ENCODE measurements at places on chromosomes 13 and 19.

GRCh38 chr19:1199531-1199930 lies 6.0 kb upstream of the STK11 start:
- DNase-seq: no peak

DNA sequence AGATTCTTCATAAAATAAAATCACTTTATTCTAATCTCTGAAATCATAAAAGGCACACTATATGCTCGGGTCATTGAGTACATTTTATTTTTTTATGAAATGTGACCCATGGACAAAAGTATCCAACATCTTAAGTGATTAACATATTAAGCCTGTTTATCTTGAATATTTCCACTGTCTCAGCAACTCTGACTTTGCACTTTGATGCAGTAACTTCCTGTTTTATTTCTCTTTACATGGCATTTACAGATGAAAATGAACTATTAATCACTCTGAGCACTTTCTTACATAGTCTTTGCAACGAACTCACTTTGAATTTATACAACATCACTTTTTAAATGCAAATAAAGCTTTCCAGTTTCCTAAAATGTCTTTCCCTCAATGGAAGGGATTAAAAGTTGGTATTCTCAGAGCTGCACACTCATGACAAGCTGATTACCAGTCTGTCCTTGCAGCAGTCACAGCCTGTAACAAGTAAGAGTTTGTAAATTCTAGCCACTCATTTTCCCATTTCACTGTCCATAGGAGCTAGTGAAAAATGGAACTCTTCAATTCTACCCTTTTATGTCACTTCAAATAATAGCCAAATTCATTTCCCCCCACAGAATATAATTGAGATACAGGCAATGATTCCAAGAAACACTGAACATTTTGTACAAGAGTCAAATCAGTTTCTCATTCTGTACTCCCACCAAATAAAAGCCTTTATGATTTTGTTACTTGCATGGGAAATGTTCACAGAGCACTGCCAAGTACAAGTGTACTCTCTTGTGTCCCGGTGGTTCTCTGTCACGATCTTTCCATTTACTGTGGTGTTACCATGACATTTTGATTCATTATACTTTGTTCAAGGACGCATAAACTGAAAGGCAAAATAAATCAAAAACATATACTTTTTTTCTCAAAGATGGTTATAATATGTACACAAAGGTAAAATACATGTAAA lies 1968.9 kb downstream of the PCDH9 start:
- DNase-seq: no peak

DNA sequence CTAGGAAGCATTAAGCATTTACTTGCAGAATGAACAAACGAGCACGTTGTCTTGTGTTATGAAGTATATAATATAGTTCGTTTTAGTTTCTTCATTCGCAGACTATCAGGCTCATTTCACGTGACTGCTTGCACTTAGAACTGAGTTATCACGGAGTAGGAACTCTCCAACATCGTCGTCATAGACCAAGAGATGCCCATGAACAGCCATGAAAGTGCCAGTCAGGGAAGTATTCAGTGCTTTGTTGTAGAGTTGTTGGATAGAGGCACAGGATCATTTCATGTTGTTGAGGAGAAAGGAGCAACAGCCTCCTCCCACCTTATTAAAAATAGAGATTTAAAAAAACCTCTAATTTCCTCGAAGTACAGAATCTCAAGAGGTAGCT lies 977 bp upstream of the IL17D start:
- DNase-seq: no peak

DNA sequence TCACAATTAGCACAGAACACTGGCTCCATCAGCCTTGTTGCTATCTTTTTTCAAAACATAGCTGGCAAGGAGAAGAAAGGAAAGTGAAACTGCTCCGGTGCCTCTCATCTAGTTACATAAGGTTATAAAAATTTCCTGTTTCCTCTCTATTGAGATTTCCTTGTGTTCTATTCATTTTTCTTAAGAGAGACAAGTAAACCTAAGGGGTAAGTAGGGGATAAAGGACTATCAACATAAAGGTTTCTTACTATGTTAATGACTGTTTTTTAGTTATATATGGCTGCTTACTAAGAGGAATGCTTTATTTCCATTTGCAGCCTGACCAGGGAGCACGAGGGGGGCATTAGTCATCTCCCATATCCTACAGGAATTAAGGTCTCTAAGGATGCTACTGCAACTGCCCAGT lies 73.2 kb upstream of the MLNR start:
- no peak for DNase-seq

DNA sequence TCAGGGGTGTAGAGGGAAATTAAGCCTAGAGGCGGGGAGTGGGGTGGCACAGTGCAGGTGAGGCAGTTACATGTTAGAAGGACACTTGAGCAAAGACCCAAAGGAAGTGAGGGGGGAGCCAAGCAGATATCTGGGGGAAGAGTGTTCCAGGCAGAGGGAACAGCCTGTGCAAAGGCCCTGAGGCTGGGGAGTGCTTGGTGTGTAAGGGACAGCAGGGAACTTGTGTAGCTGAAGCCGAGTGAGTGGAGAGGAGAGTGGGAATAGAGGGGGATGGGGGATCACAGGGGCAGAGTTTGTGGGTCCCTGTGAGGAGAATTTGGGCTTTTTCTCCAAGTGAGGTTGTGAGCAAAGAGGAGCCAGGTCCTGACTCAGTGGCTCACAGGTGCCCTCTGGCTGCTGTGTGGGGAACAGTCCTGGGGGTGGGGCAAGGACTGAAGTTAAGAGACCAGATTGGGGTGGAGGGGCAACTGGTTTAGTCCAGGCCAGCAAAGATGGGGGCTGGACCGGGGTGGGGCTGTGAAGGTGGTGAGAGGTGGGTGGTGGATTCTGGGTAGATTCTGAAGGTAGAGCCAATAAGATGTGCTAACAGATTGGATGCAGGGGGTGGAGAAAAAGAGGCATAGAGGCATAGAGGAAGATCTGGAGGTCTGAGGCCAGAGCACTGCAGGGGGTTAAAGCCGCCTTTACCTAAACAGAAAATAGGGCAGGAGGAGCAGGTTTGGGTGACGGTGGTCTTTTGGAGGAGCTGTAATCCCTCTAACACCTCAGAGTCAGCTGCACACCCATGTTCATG lies 75.3 kb downstream of the CACNA1A start:
- DNase-seq: peak; percentile 24

GRCh38 chr19:45999653-46000121 lies 4.4 kb downstream of the CCDC61 start:
- no peak for DNase-seq

DNA sequence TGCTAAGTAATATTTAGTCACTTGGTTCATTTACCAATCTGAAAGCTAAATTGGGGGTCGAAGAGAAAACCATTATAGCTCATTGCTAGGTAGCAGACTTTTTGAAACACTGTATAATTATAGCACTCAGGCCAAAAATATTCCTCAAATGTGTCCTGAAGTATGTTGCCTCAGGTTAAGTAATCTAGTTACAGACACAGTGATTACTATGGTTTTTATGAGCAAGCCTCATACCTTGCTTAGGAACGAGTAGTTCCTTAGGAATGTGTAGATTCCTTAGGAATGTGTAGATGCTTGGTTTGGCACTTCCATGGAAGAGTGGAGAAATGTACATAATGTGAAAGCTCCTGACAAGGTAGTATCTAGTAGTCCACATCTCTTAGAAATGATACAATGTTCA lies 387.5 kb downstream of the LMO7 start:
- no peak for DNase-seq

DNA sequence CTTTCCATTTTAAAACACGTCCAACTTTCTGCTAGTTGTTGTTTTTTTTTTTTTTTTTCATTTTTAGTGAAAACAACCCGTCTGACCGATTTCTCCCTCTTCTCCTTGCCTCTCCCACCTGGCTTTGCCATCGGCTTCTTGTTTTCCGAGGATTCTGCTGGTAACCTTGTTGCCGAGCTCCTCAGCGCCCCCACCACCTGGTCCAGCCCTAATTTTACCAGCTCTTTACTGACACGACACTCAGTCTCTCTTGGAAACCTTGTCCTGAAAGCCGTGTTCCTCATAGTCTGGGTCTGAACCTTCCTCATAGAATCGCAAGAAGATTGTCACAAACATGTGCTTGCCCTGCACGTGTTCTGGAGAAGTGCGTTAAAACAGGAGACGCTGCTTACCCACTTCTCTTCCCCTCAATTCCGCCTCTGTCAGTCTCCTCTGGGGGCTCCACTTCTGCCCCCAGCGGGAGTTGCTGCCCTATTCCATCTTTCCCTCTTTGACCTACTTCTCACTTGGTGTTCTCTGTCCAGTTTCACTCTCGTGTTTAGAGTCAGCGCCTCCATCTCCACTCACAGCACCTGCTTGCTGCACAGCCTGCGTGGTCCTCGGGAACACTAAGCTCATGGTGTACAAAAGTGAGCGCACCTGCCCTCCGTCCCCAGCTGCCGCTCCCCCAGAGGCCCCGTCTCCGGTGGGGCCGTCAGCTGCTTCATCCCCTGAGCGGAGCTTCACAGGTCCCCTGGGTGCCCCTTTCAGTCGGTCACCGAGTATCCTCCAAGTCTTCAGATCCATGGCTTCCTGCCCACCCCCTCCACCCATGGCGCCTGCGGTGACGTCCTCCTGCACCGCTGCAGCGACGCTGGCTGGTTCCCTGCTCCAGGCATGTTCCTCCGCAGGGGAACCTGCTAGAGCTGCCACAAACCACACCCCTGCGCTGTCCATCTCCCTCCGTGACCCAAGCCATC lies 65.1 kb downstream of the TM9SF2 start:
- no peak for DNase-seq

- no peak for DNase-seq
These were observed 995.9 kb downstream of the UQCRFS1 start for GRCh38 chr19:28217022-28217421.

DNA sequence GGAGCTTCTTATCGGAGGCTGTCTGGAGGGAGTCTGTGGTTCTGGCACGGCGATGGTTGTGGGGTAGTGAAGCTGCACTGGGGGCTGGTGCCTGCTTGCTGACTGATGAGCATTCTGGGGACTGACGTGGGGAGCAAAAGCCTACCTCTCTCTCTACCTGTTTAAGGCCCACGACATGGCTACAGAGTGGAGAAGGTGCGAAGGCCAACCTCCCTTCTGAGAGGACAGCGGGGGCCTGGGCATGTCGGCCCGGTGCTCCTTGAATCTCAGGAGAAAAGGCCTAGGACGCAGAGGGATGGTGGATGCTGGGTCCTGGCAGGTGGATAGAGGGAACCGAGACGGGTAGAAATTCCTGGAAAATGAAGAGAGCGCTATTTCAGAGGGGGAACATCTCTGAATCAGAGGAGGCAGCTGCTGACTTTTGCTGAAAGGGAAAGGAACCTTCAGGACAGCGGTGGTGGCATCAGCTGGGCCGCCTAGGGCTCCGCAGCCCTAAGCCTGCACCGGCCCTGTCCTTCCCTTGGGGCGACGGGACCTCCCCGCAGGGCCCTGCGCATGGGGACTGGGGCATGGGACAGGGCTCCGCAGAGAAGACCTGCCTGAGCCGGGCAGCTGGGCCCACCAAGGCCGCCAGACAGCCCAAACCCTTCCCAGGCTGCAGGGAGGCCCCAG lies 35.0 kb upstream of the MEDAG start:
- no peak for DNase-seq

DNA sequence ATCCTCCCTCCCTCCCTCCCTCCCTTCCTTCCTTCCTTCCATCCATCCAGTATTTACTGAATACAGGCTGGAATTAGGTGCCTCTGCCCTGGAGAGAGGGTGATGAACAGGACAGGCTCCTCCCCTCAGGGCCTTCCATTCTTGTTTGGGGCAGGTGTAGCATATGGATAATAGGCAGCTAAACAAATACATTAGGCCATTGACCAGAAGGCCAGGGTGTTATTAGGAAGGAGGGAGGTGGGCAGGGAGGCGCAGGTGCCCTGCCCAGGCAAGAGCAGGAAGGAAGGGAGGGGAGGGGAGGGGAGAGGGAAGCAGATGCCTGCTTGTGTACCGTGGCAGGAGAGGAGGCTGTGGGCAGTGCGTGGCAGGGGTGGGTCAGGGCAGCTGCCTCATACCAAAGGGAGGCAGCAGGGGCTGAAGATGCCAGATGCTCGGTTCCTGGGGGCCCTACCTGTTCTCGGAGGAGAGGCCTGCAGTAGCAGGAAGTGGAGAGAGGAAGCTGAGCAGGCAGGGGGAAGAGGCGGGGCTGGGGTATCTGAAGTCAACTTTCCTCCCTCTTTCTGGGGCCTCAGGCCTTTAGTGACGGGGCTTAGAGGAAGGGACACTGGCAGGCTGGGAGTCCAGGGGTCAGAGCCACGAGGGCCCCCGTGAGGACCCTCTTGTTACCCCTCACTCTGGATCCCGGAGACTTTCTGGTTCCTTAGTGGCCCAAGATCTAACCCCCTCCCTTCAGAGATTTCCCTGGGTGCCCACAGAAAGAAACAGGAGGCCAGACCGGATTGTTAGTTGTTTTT lies at the start of gene RINL:
RINL (minus strand) TSS at position 495 of the 794 bp plus-strand sequence. CDS start 1,533 bp downstream, outside the sequence.
- peak; percentile 32 for DNase-seq
